ENCODE measurements at places on chromosomes 3 and 15.

- DNase-seq = no peak
Observed at GRCh38 chr3:13345772-13346171, 74.3 kb downstream of the NUP210 start.

GRCh38 chr3:123096731-123097130 is 29.9 kb downstream of the PDIA5 start:
- DNase-seq = no peak

- no peak for DNase-seq
Observed at GRCh38 chr3:139106013-139106932, 61.6 kb upstream of the PRR23C start.

DNA sequence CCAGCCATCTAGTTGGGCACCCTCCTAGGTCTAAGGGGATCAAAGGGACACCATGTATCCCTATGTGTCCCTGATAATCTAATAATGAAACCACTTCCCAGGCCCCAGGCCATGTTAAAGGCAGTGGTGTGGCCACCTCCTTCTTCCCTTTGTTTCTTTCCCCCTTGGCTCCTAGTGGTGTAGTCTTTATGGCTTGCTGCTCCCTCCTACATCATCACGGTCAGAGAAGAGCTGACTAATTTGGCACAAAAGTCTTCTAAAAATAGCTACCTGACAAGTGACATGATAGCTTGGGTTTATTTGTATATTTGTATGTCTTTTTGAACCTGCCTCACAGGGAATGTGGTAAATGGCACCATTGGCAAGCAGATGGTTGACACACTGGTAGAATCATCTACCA is 131.0 kb upstream of the CHRM5 start:
- DNase-seq = no peak

GRCh38 chr15:74050127-74050526 is 32.2 kb downstream of the GOLGA6A start:
- DNase-seq = no peak

GRCh38 chr3:172766718-172767405 is 16.3 kb downstream of the ECT2 start:
- DNase-seq = no peak

DNA sequence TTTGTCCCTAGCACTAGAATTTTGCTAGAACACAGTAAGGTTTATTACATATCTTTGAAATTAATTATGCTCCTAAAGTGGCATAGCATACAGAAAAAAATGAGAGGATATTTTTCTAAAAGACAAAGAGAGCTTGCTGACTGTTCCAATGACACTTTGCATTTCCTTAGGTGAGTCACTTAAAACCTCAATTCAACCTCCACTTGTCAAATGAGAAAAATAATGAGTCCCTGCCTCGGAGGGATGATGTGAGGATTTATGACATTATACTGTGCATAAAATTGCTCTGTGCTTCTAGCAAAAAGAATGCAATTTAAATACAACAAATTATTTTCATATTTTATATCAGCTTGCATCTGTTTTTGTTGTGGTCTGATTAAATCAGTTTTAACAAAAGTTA is 1417.0 kb upstream of the ALCAM start:
- no peak for DNase-seq

DNA sequence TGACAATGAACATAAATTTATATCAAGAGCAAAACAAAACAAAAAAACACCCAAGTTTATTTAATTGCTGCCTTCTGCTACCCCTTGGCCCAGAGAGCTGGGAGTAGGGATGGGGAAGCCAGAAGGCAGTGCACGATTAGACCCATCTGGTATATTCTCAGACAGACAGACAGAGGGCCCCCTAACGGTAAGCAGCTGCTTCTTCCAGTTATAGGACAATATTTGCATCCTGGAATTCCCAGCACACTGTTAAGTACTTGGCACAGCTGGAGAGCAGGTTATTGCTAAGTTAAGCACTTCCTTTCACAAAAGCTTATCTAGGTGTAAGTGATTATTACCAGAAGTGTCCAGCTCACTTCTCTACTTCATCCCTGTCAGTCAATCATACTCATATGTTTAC is 39.3 kb downstream of the C2CD4B start:
- DNase-seq = peak; percentile 2

- no peak for DNase-seq
Observed at GRCh38 chr3:177464392-177465256, 267.3 kb upstream of the TBL1XR1 start.

- peak; percentile 6 for DNase-seq
Observed at GRCh38 chr15:29822100-29822683, at the start of gene TJP1. Gene TJP1, minus strand, starts transcription at chr15:29822468. Its CDS starts 440 bp downstream, at chr15:29822028.
